Osteocyte (in vitro differentiated cells): ENCODE measurements at places on chromosomes 2 and 18. TPM values are rescaled to one million over a fixed set of nuclear protein-coding genes. Genes with fewer than 3 reads are reported as not detected.

Gene RTP5
- not detected in 2 replicates for total RNA-seq

Gene PDE1A
- 1.5 and 1.8 TPM in 2 replicates for total RNA-seq

Gene NT5C1B
- not detected in 2 replicates for total RNA-seq

Gene SERPINB2
- not detected in 2 replicates for total RNA-seq

Gene DPP4
- total RNA-seq, result not detected in 2 replicates

Gene PIEZO2
- 134 and 139 TPM in 2 replicates for total RNA-seq

Gene LOXHD1
- not detected in 2 replicates for total RNA-seq

Gene TUBA3E
- not detected in 2 replicates for total RNA-seq

Gene VWC2L
- total RNA-seq, result not detected in 2 replicates

Gene CYP27A1
- 3.2 and 4.1 TPM in 2 replicates for total RNA-seq

Gene NOL4
- not detected in 2 replicates for total RNA-seq

Gene LYG2
- not detected in 2 replicates for total RNA-seq

Gene FSHR
- not detected in 2 replicates for total RNA-seq

DNA sequence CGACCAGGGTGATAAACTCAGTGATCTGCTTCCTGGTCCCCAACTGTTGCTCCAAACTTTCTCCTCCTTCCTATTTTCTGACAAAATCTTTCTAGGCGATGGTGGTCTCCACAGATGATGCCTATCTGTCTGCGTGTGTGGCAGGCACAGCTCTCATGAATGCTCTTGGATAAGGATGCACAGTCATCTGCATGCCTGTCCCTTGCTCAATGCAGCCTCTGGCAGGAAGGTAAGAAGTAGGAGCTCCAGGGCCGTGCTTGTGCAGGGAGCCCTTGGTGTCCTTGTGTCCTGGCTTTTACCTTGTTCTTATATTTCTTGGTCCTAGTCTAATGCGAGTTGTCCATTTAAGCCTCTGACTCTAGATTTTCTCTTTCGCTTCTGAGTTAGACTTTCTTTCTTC is 57.5 kb downstream of the INSIG2 start:
- peaks cover 8% of the 10 kb centered on the region for H3K27me3 ChIP-seq
- no peak overlapping the region for H3K27ac ChIP-seq
- H3K36me3 ChIP-seq, result no peaks in the 10 kb centered on the region
- H3K4me1 ChIP-seq, result peaks cover 4% of the 10 kb centered on the region

- H3K27me3 ChIP-seq, result peaks cover 89% of the 10 kb centered on the region
- no peaks in the 10 kb centered on the region for H3K36me3 ChIP-seq
- peak overlapping the region; percentile 58 for H3K4me3 ChIP-seq
- no peak for DNase-seq
- H3K27ac ChIP-seq, result no peak overlapping the region
These were observed 2.2 kb downstream of the ONECUT2 start for GRCh38 chr18:57437402-57437765.

DNA sequence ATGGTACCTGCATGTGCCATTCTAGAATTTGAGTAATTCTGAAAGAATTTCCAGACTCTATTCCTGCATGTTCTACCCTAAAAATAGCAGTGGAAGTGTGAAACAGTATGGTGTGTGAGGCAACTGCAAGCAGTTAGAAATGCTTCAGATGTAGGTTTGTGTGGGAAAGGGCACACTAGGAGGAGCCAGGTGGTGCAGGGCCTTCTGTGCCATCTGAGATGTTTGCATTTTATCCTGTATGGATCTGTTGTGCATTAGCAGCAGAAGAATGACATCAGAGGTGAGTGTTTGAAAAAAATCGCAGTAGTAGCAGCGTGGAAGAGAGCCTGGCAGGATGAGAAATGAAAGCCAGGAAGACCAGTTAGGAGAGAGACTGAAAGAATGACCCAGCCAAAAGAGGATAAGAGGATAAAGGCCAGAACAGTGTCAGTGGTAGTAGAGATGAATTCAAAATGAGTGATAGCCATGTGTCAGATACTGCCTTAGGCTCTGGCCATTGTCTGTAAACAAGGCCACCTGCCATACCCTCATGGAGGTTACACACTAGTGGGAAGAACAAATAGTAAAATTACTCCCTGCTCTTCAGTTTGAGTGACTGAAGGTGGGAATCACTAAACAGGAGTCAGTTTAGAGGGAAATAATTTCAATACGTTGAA is 142.2 kb downstream of the PKP4 start:
- H3K4me1 ChIP-seq, result peaks cover 27% of the 10 kb centered on the region
- no peak for DNase-seq
- peaks cover 17% of the 10 kb centered on the region for H3K36me3 ChIP-seq
- H3K4me3 ChIP-seq, result no peak overlapping the region
- H3K27ac ChIP-seq, result no peak overlapping the region
- H3K27me3 ChIP-seq, result no peaks in the 10 kb centered on the region

GRCh38 chr18:48670751-48671560 is 132.1 kb downstream of the CTIF start:
- peaks cover 4% of the 10 kb centered on the region for H3K4me1 ChIP-seq
- H3K27me3 ChIP-seq, result no peaks in the 10 kb centered on the region
- DNase-seq, result no peak
- H3K4me3 ChIP-seq, result no peak overlapping the region
- no peak overlapping the region for H3K27ac ChIP-seq

GRCh38 chr2:173607606-173608311 is 253.1 kb downstream of the CDCA7 start:
- H3K4me1 ChIP-seq, result peaks cover 12% of the 10 kb centered on the region
- DNase-seq, result no peak
- H3K4me3 ChIP-seq, result no peak overlapping the region
- peaks cover 5% of the 10 kb centered on the region for H3K27me3 ChIP-seq

DNA sequence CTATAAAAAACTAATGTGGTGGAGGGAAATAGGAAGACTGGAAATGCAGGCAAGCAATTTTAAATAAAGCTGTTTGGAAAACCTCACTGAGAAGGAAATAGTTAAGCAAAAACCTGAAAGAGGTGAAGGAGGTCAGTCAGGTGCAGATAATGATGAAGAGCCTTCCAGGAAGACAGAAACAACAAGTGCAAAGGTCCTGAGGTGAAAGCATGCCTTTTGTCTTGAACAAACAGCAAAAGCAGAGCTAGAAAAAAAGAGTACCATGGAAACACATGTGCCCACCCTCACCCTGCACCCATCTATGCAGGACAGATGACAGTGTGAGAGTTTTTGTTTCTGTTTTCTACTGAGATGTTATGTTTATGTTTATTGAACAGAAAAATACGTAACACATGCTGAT is 8.1 kb upstream of the ZBTB14 start:
- no peak for DNase-seq
- no peaks in the 10 kb centered on the region for H3K4me1 ChIP-seq
- H3K36me3 ChIP-seq, result no peaks in the 10 kb centered on the region

GRCh38 chr2:84435345-84436025 is 23.6 kb downstream of the SUCLG1 start:
- no peak overlapping the region for H3K27ac ChIP-seq
- peaks cover 5% of the 10 kb centered on the region for H3K4me1 ChIP-seq
- peaks cover 55% of the 10 kb centered on the region for H3K36me3 ChIP-seq

GRCh38 chr2:17830053-17831034 is 14.1 kb downstream of the MSGN1 start:
- H3K4me1 ChIP-seq, result peaks cover 4% of the 10 kb centered on the region
- H3K36me3 ChIP-seq, result no peaks in the 10 kb centered on the region
- peaks cover 46% of the 10 kb centered on the region for H3K27me3 ChIP-seq
- DNase-seq, result peak; percentile 87

DNA sequence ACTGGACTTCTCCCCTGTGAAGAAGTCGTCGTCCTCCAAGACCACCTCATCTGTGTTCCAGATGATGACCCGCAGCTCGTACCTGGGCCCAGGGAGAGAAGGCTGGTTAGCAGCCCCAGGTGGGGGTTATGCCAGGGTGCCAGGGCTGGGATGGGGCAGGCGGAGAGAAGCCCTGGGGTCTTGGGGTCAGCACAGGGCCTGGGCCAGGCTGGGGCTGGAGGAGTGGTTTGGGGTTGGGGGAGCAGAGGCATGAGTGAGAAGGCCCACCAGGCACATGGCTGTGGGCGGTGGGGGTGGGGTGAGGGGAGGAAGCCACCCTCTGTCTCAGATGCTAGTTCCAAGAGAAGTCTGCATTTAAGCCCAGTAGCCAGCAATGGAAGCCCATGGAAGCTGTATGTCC is 15.8 kb downstream of the OTOF start:
- DNase-seq, result no peak
- no peak overlapping the region for H3K27ac ChIP-seq
- no peaks in the 10 kb centered on the region for H3K36me3 ChIP-seq
- H3K4me3 ChIP-seq, result no peak overlapping the region
- H3K27me3 ChIP-seq, result no peaks in the 10 kb centered on the region

DNA sequence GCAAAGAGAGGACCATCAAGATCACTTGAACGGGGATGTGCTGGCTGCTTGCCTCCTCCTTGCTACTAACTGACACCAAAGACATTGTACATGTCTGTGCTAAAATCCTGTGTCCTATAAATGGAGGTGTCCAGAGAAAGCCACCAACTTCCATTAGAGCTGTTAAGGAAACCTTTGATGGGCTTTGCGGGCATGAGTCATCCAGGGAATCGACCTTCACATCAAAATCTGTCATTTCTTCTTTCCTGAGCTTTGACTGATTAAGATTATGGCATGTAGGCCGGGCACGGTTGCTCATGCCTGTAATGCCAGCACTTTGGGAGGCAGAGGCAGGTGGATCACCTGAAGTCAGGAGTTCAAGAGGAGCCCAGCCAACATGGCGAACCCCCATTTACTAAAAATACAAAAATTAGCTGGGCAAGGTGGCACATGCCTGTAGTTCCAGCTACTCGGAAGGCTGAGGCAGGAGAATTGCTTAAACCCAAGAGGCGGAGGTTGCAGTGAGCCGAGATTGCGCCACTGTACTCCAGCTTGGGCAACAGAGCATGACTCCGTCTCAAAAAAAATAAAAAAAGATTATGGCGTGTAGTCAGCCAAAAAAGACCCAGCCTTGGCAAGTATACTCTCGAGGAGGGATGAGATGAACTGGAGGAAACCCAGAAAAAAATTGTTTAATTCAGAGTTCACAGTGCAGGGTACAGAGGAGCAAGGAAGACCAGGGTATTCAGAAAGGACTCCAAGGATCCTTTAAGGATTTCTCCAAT is 115.8 kb downstream of the CABLES1 start:
- no peak overlapping the region for H3K27ac ChIP-seq
- no peaks in the 10 kb centered on the region for H3K4me1 ChIP-seq
- H3K27me3 ChIP-seq, result no peaks in the 10 kb centered on the region
- DNase-seq, result no peak
- no peak overlapping the region for H3K4me3 ChIP-seq
- peaks cover 42% of the 10 kb centered on the region for H3K36me3 ChIP-seq

GRCh38 chr2:53778536-53779162 is 8.1 kb downstream of the ASB3 start:
- no peak for DNase-seq
- H3K4me1 ChIP-seq, result peaks cover under 1% of the 10 kb centered on the region
- no peaks in the 10 kb centered on the region for H3K27me3 ChIP-seq
- H3K36me3 ChIP-seq, result peaks cover 10% of the 10 kb centered on the region
- no peak overlapping the region for H3K4me3 ChIP-seq
- H3K27ac ChIP-seq, result no peak overlapping the region

GRCh38 chr2:33158482-33159003 is 211.8 kb downstream of the LTBP1 start:
- peak overlapping the region; percentile 89 for H3K27ac ChIP-seq
- peaks cover 4% of the 10 kb centered on the region for H3K36me3 ChIP-seq
- DNase-seq, result no peak
- no peak overlapping the region for H3K4me3 ChIP-seq
- H3K27me3 ChIP-seq, result no peaks in the 10 kb centered on the region
